ENCODE measurements at places on chromosomes 4 and X. TPM values are rescaled to one million over a fixed set of nuclear protein-coding genes. Genes with fewer than 3 reads are reported as not detected.

Gene ARR3
- total RNA-seq = not detected

Gene TBC1D9
- 36.9 TPM for total RNA-seq

Gene GIMD1
- 34.1 TPM for total RNA-seq

Gene GPAT3
- total RNA-seq = 11.2 TPM

Gene NAP1L5
- total RNA-seq = 8.5 TPM

Gene OPRPN
- total RNA-seq = not detected

Gene GASK1B
- total RNA-seq = 27.0 TPM

Gene APOO
- 26.2 TPM for total RNA-seq

Gene MAGEC3
- total RNA-seq = not detected

Gene WDR45
- 65.5 TPM for total RNA-seq

Gene PPEF2
- total RNA-seq = not detected

Gene NOX1
- total RNA-seq = not detected

Gene TCEAL7
- total RNA-seq = 8.1 TPM

Gene NKX3-2
- total RNA-seq = 0.06 TPM

Gene GNL3L
- total RNA-seq = 32.9 TPM

Gene CRLF2
- total RNA-seq = 2.3 TPM

Gene AREG
- 9.9 TPM for total RNA-seq

Gene MED12
- 43.2 TPM for total RNA-seq

Gene TMPRSS11B
- not detected for total RNA-seq

Gene SPANXN3
- total RNA-seq = not detected

Gene ZCCHC12
- total RNA-seq = 0.20 TPM

Gene CT45A1
- total RNA-seq = not detected

Gene CCNG2
- total RNA-seq = 55.3 TPM

Gene ARSH
- 0.12 TPM for total RNA-seq

Gene HEPH
- 50.8 TPM for total RNA-seq

Gene ANOS1
- total RNA-seq = 2.9 TPM

Gene USP51
- 1.9 TPM for total RNA-seq

Gene VEGFD
- 3.2 TPM for total RNA-seq

Gene RNF150
- 20.5 TPM for total RNA-seq

Gene FAM184B
- total RNA-seq = not detected

Gene SAGE1
- total RNA-seq = not detected

Gene CENPVL1
- total RNA-seq = 0.17 TPM

Gene RPA4
- 0.98 TPM for total RNA-seq

Gene CFP
- 2.4 TPM for total RNA-seq

Gene ATP10D
- 35.8 TPM for total RNA-seq

Gene SYN1
- 0.55 TPM for total RNA-seq

Gene GYPE
- 0.43 TPM for total RNA-seq

Gene TMEM144
- 18.3 TPM for total RNA-seq

Gene NKX6-1
- total RNA-seq = not detected

Gene PRKX
- 15.2 TPM for total RNA-seq

Gene ITM2A
- 28.1 TPM for total RNA-seq

Gene PAGE2B
- not detected for total RNA-seq

Gene EXOC1L
- not detected for total RNA-seq

Gene C4orf54
- 0.12 TPM for total RNA-seq

Gene CDS1
- total RNA-seq = 40.2 TPM

Gene PROM1
- total RNA-seq = 40.8 TPM

Measured in mucosa of gallbladder (tissue), 1 donor.